ENCODE measurements at places on chromosomes 5 and 9. TPM values are rescaled to one million over a fixed set of nuclear protein-coding genes. Genes with fewer than 3 reads are reported as not detected.

LIX1 gene
- not detected for total RNA-seq

CARD9 gene
- total RNA-seq, result 1.2 TPM

GRM6 gene
- not detected for total RNA-seq

LHX3 gene
- 0.17 TPM for total RNA-seq

HSPB3 gene
- not detected for total RNA-seq

ENTPD2 gene
- 0.48 TPM for total RNA-seq

IL13 gene
- total RNA-seq, result 8.0 TPM

GRK6 gene
- total RNA-seq, result 133 TPM

SH3GLB2 gene
- total RNA-seq, result 41.8 TPM

ADCY2 gene
- not detected for total RNA-seq

C5orf52 gene
- total RNA-seq, result not detected

GFI1B gene
- 0.12 TPM for total RNA-seq

FOXE1 gene
- total RNA-seq, result 0.79 TPM

GPSM1 gene
- 12.3 TPM for total RNA-seq

FANCG gene
- 94.8 TPM for total RNA-seq

CDC20B gene
- total RNA-seq, result 0.10 TPM

NMUR2 gene
- not detected for total RNA-seq

DPP7 gene
- 158 TPM for total RNA-seq

C7 gene
- total RNA-seq, result not detected

ZNF354C gene
- 8.3 TPM for total RNA-seq

ANKRD20A1 gene
- total RNA-seq, result 6.3 TPM

ODF2 gene
- total RNA-seq, result 64.8 TPM

MYMK gene
- total RNA-seq, result not detected

SLC27A6 gene
- not detected for total RNA-seq

ARID3C gene
- 0.16 TPM for total RNA-seq

SLC6A19 gene
- not detected for total RNA-seq

SEMA4D gene
- 198 TPM for total RNA-seq

PCDHGA2 gene
- not detected for total RNA-seq

GZMA gene
- total RNA-seq, result 4.2 TPM

TAF11L10 gene
- not detected for total RNA-seq
